ENCODE measurements at places on chromosomes 6 and 20.

- no peak for DNase-seq
Measured at GRCh38 chr6:124800222-124800621, 162.0 kb upstream of the RNF217 start.

- DNase-seq: peak; percentile 64
Measured at GRCh38 chr6:96604420-96604819, 41.5 kb downstream of the FHL5 start.

GRCh38 chr6:4714961-4715501 is 61.2 kb upstream of the CDYL start:
- no peak for DNase-seq

- no peak for DNase-seq
Measured at GRCh38 chr6:129385117-129385516, 324.9 kb downstream of the ARHGAP18 start.

DNA sequence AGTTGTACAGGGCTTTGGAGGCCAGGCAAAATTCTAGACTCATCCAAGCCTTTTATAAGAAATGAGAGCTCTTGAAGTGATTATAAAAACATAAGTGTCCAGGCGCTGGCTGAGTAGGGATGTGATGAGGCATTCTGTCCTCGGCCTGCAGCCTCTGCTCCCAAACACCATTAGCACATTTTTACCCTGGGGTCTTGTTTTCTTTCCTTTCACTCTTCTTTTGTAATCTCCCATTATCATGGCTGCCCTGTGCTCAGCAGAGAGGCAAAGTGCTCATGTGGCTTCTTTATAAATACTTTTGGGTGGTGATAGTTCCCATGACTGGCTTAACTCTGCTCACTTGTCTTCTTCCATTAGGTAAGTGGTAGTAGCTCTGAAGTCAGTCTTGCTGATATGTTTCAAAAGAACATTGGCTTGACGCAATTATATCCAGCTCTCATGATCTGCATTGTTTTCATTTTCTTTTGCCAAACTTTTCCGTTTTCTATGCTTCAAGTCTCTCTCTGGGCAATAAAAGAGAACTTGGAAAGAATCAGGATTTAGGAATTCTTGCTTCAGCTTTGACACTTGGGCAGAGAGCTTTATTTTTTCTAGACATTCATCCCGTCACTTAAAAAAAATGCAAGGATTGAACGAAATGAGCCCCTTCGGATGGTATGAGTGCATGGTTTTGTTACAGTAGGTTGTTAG is 61.1 kb downstream of the CAP2 start:
- DNase-seq: no peak

DNA sequence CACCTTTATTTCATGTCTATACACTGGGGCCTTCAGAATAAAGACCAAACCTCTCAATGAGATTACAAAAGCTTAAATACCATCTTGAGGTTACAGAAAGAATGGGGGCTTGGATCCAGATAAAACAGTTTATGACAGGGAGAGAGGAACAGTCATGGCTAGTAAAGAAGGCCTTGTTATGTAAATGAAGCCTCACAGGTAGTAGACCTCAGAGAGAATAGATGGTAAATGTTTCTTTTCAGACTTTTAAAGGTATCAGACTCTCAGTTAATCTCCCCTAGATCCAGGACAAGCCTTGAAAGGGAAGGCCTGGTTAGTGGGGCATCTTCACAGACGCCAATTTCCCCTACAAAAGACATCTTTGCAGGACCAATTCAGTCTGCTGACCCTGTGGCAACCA is 1325.6 kb downstream of the HACE1 start:
- DNase-seq: no peak

DNA sequence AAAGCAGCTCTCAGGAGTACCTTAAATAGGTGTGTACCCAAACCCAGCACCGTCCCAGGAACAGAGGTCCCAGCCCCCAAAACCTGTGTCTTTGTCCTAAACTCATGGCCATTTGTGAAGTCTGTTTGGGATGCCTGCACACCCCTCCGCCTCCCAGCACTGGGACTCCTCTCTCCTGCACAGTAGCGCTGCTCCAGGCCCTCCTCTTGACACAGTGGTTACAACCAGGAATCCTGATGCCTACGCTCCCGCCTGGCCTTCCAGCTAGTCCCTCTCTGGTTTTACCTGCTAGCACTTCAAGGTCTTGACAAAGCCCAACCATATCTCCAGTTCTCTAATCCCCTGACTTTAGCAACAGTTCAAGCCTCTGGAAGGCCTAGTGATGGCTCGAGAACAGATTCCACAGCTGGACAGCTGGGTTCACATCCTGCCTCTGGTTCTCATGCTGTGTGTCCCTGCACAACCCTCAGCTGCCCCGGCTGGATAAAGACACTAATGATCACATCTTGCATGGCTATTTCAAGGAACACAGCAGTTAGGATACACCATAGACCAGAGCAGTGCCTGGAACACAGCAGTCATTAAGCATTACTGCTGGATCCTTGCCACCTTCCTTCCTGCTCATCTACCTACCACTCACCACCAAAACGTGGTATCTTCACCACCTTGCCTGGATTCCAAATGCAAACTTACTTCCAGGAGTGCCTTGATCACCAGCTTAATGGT is 5.6 kb downstream of the PSMA7 start:
- no peak for DNase-seq

DNA sequence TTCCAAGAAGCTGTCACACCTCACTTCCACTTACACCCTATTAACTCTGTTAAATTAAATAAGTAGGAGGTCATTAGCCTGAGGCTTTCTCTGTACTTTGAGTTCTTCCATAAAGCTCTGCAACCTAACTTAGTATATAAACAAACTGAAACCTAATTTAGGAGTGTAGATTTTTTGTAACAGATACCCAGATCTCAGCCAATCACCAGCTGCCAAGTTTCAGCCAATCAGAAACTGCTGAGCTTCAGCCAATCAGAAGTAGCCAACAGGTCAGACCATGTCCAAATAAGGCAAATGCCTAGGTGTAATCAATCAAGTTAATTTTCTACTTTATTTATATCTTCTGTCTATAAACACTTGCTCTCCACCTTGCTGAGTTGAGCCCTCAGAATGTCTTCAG is 142.7 kb upstream of the SULF2 start:
- DNase-seq: no peak

DNA sequence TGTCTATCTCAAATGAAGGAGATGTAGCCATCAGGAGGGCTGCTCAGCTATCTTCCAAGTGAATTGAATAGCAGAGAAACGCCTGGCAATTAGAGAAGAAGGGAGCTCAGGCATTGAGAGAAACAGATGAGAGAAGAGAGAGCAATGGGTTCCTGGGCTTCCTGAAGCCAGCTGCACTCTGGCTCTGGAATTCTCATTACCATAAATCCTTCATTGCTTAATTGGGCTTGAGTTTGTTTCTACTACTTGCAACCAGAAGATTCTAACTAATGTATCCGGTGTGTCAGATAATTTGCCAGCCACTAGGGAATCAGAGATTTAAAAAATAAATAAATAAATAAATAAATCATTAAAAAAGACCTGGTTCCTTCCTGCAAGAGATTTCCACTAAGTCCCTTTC is 25.0 kb upstream of the CDKAL1 start:
- peak; percentile 41 for DNase-seq

DNA sequence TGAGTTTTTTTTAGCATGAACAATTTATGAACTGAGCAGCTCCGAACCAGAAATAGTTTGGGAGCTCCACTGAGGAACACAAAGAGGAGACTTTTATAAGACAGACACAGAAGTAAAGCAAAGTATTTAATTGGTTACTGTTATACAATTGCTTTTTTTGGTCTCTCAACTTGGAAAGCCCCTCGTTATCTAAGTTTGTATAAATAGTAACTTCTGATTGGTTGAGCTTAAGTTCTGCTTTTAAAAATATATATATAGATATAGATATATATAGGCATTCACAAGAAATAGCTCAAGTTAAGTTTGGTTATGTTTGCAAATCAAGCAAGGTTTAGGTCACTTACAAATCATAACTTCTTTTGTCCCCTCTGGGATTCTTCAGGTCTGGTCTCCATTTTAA is 20.2 kb upstream of the NCR2 start:
- DNase-seq: no peak

DNA sequence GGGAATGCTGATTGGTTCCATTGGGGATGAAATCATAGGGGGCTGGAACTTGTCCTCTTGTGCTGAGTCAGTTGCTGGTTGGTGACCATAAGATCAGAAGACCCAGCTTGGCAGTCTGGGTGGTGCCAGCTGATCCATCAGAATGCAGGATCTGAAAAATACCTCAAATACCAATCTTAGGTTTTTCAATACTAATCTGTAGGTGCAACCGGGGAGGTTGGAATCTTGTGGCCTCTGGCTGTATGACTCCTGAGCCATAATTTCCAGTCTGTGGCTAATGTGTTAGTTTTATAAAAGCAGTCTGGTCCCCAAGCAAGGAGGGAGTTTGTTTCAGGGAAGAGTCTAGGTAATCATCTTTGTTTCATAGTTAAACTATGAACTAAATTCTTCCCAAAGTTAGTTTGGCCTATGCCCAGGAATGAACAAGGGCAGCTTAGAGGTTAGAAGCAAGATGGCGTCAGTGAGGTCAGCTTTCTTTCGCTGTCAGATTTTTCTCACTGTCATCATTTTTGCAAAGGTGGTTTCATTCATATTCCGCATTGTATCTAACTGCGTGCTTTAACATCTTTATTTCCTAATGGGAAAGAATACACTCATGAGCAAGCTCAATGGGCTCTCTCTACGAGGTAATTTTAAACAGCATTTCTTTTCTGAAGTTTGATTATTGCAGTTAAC is 2.0 kb downstream of the ARMH2 start:
- DNase-seq: no peak

DNA sequence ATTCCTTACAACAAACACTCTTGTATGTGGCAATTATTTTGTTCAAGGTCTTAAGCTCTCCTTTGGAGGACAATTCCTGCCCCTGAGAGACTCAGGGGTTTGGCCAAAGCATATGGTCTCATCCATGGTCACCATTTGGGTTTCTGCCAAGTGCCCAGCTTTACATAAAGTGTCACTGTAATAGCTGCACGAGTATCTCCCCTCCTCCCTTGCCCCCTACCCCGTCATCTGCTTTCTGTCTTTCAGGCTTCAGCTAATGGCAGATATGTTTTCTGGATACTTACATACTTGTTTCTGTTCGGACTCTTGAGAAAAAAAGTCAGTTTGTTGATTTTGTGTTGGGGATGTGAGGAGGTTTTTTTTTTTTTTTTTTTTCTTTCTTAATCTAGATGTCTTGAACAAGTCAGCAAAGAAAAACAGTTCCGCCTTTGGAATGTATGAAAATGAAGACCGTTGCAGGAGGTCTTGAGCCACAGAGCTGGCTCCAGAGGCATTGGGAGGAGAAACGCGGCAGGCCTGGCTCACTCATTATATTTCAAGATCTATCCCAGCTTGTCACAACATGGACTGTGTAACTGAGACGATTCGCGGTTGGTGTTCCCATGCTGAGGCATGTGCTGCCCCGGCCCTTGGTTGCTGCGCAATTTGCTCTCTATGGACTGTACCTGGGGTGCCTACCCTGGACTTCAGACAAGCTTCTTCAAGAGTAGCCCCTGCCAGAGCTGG is 32.6 kb upstream of the STX16 start:
- DNase-seq: no peak

- DNase-seq: no peak
Measured at GRCh38 chr20:38836991-38837390, 31.5 kb downstream of the PPP1R16B start.

DNA sequence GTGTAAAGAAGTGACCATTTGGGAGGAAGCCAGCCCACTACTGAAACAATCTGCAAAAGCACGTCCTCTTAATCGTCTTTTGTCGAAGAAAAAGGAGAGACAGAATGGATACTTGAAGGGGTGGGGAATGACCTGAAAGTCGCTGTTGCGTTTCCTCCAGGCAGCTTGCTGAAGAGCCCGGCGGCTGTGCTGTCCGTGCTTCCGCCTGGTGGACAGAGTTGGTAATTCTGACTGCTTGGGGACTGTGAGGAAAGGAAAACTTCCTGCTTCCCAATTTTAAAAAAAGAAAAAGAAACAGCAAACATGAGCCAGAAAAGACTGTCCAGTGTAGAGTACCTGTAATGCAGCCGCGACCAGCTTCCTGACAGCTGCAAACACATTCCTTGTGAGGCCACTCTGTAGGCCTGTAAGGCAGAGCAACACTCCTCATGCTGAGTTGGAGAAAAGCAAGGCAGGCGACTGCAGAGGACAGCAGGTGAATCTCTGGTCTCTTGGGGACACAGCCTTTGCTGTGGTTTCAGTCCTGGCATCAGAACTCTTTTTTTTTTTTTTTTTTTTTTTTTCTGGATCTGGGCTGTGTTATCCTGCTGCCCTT is 251.1 kb upstream of the TBX18 start:
- peak; percentile 74 for DNase-seq

- no peak for DNase-seq
Measured at GRCh38 chr6:129175066-129175465, 292.1 kb downstream of the LAMA2 start.

GRCh38 chr6:341914-342831 is 49.4 kb upstream of the IRF4 start:
- DNase-seq: no peak

DNA sequence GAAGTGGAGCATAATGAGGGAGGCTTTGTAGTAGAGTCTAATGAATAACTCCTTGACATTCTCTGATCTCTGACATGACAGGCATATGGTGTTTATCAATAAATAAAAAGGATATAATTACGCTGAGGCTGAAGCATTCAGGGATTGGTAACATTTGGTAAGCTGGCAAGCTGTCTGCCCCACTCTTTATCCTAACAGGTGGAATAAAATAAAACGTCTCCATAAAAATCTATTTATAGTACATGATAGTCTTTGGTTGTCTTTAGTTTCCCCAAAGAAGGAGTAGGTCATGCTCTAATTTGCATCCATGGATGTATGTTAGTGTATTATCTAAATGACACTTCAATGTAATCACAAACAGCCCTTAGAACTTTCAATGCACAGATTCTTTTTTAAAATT is 30.9 kb upstream of the RBM24 start:
- no peak for DNase-seq

GRCh38 chr20:1810572-1810925 is 84.7 kb upstream of the SIRPA start:
- DNase-seq: no peak

GRCh38 chr6:149056777-149057463 is 260.6 kb upstream of the TAB2 start:
- no peak for DNase-seq

DNA sequence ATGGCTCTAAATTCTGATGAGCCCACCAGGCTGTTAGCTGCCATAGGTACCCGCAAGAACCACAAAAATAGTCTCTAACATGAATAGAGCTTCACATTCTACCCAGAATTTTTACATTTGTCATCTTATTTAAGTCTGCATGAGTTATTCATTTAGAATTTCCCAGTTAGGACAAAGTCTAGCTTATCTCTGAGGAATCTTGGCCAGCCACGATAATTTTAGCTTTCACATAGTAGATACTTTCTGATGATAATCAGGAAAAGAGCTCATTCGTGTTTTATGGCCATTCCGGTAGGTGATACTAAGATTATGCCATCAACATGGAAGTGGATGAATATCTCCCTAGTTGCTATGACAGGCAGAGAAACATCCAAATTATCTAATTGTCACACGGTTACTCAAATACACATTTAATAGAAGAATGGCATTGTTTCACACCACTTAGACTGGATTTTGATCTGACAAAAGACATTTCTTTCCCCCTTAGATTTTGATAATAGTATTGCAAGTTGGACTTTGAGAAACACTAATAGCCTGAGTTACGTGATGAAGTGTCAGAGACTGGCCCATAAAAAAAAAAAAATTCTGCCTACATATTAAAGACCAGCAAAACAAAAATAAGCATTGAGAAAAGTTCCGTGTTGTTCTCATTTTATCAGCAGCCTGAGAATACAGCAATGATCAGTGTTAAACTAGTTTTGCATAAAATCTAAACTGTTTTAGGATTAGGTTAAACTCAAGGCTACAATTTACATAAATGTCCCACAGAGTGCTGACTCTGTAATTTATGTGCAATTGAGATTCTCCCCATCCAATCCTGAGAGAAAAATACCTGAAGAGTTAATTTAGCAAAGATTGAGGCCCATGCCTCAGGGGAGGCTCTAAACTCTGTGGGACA is 397.5 kb upstream of the ARID1B start:
- no peak for DNase-seq

All from NCI-H69 (cell line).